ENCODE measurements at places on chromosomes 2 and 18.
A peak's percentile ranks its signal among the peaks of the same experiment; 100 is the strongest.

DNA sequence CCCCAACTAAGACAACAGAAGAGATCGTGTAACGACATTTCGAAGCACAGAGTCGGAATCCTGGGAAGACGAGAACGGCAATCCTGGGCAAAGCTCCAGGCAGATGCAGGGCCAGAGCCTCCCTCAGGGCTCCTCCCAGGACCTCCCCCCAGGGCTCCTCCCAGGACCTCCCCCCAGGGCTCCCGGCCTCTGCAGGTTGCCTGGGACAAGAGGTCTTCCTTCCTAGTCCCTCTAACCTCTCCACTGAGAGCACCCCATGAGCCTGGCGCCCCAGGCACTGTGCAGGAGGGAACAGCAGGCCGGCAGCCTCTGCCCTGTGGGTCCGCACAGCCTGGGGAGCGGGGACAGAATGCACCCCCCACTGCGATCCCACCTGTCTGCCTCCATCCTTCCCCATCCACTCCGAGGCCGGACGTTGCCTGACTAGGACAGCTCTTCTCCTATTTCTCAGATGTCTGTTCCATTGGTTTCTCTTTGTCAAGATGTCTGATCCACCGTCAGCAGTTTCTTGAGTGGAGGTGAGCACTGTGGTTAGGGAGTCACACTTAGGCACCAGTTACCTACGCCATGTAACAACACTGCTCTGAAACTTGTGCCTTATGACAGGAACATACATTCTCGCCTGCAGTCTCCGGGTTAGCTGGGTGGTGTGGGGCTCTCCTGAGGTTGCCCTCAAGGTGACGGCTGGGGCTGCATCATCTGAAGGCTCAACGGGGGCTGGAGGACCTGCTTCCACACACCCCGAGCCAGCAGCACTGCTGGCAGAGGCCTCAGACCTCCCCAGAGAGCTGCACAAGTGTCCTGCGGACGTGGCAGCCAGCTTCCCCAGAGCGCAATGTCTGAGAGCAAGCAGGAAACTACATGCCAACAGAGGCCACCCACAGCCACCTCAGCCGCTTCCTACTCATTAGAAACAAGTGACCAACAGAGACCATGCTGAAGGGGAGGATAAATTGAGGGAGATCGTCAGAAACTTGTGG is 28.9 kb downstream of the ADI1 start:
- DNase-seq: no peak

GRCh38 chr2:52597346-52597745 is 1170.3 kb upstream of the CHAC2 start:
- no peak for DNase-seq

- DNase-seq: no peak
Observed at GRCh38 chr2:238868067-238868524, 20.2 kb downstream of the TWIST2 start.

GRCh38 chr2:38268691-38269327 is 108.3 kb downstream of the ATL2 start:
- DNase-seq: no peak

DNA sequence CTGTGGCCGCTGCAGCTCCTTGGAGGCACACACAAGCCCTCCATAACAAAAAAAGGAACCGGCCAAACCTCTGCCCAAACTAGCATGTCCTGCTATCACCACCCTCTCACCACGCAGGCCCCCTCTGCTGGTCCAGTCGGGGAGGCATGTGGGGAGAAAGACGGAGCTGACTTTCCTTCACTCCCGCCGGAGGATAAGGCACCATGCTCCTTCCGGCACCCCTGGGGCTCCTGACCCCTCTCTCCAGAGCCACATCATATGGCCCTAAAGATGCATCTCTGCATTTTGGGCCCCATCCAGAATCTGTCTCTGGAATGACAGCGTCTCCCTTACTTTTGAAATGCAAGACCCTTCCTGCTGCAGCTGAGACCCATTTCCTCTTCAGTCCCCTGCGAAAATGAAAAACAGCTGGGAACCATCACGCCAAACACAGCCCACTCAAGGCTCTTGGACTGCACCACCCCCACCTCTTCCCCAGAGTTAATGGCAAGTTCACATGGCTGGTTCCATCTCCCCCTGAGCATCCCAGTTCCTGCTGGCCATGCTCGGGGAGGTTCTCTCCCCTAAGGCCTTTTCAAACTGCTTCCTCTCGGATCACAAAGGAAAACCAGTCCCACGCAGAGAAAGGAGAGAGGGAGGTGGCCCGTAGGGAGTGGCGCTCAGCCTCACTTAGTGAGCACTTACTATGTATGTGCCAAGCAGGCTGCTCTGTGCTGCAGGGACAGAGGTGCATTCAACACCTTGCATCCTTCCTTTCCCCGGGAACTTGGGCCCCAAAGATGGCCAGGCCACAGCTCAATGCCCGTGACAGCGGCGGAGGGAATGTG is 35.2 kb upstream of the MLPH start:
- no peak for DNase-seq

GRCh38 chr2:204201507-204201906 is 264.9 kb downstream of the ICOS start:
- no peak for DNase-seq

GRCh38 chr2:235611349-235611748 is 117.5 kb downstream of the AGAP1 start:
- DNase-seq: no peak

GRCh38 chr18:44246001-44246400 is 434.7 kb upstream of the SETBP1 start:
- no peak for DNase-seq

DNA sequence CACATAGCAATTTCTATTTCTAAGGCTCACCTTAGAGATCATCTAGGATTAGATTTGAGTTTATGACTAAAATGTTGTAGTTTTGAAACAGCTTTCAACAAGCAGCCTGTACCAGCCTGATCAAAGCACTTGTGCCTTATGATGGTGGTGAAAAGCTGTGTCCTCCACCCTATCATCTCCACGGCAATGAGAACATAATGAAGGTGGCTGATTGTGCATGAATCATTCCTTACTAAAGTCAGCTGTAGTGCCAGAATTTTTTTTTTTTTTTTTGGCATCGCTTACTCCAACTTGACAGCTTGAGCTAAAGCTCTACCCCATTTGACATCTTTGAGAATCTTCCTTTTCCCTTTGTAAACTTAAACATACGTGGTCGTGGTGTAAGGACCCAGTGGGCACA is 86.0 kb downstream of the DCC start:
- no peak for DNase-seq

DNA sequence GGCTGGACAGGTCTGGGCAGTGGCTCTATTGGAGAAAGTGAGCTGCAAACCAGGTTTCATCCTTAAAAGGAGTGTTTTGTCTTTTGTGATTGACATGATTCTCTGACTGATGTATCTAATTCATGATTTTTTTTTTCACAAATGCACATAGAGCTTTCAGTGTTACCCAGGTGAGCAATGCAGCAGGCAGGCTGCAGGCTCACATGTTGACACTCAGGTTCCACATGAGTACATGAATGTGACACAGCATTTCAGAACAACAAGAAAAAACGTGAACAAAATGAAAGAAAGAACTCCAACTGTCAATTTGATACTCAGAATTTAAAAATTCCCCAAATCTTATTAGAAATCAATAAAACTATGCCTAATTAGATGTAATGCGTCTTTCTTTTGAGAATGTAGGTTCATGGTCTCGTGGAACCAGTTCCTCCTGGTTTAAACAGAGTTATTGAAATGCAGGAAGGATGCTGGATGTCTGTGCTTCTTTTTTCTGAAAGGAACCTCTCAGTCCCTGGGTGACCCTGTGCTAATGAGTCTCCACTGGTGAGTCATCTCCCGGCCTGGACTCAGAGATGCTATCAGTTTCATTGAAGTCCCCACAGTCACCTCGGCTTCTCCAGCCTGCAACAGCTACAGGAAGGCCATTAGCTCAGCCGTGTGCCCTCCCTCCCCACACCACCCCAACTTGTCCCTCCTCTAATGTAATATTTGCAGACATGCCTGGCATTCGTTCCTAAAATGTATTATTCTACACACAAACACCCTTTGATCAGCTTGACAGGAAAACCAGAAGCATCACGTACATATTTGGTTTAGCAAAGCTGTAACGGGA is 430.4 kb downstream of the LPIN1 start:
- peak; percentile 70 for DNase-seq

DNA sequence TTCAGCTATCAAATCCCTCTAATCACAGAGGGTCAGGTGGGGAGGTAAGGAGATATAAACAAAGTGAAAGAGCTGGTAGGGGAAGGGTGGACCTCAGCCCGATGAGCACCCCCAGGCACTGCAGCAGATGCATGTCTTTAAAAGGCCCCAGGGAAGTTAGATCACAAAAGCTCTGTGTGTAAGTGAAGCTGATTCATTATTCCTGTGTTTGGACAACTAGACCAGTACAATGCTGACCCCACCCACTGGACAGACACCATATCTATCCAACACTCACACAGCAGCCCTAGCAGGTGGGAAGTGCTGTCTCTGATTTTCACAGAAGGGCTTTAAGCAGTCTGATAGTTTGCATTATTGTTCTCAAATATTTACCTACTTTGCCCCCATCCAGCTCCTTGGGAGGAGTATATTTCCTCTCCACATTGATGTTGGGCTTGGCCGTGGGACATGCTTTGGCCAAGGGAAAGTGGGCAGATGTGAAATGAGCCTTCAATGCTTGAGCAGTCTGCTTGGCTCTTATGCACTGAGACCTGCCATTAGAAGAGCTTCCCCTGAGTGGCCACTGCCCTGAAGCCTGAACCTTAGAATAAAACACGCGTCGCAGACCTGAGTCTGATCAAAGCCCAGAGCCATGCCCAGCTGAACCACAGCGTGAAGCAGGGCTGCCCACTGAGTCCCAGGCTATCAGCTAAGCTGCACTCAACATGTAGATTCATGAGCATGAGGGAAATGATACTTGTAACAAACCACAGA is 111.4 kb downstream of the COPS8 start:
- DNase-seq: peak; percentile 41

DNA sequence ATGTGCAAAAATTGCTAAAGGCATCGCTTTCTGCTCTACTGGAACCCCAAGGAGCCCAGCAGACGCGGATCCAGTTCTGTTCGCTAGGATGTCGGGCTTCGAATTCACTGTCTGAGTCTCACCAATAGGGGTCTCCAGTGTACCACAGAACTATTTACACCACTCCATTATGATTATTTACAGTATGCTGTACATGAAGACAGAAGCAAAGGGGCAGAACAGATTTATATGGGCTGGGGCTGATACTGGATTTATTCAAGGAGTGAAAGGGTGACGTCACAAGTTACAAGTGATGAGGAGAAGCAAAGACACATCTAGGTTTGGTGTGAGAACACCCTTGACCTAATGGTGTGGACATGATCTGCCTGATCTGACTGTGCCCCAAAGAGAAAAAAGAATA is 185.3 kb upstream of the ATP5MC3 start:
- DNase-seq: peak; percentile 76

DNA sequence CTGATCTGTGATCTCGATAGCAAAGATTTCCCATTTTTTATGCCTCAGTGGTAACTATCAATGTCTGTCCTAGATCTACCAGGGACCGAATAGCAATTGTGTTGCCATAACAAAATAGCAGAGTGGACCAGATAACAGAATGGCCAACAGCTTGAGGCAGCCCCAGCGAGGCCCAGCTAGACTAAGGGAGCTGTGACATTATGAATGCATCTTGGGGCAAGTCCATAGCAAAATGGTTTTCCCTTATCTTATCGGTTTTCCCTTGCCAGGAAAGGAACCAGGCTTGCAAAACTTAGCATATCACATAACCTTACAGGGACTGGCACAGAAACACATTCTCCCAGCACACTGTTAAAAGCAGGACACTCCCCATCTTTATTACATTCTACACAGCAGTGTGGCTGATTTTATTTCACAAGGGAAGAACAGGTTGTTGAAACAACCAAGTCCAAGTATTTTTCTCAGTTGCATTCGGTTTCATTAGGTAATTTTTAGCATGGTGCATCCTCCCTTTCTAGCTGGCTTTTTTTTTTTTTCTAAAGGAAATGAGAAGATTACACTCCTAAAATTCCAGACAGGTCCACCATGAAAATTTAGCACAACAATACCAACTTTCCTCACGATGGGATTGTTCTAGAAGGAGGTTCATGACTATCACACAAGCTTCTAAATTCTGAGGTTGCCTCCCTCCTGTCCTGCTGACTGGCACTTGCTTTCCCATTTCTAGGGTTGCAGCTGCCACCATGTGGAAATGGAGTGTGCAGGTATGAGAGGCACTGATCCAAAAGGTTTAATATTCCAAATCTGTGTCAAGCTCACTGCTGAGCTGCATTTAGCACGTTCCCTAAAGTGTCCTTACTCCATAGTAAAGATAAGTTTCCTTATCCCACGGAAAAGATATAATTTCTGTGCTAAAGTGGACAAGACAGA is 97.0 kb upstream of the SLC35G4 start:
- peak; percentile 83 for DNase-seq
